ENCODE measurements at places on chromosomes 4 and X.

DNA sequence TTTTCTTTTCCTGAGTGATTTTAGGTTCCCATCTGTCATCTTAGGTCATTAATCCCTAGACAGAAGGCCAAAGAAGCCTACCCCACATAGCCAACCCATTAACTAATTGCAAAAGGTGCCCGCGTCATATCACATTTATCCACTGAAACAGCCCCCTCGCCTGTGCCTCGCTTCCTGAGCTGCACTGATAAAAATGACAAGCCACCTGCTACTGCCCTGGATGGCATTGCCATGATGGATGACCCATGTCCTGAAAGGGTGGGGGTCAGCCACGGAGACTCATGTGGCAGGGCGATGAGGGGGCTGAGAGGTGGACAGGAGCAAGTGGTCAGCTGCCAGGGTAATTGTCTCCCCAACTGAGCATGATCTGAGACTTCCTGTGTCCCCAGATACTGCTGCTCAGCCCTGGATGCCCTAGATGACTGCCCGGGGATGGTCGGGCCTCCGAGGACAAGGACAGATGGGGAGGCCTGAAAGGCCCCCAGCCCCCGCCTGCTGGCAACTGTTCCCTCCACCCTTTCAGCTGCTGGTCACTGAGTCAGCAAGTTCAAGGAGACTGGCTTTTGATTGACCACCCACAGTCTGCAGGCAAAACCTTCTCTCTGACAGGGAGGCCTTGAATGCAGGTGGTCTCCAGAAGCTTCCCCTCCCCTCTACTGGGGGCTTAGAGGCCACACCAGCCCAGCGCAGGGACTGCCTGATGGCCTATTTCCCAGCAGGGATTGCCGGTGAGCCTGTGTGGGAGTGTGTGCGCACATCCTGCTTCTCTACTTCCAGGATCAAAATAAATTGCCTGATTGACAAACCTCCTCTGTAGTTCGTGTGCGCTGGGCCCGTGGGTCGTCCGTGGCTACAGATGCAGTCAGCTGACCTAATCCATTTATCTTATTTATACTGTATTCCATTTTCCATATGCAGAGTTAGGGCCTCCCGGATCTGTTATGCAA, 496.3 kb downstream of the BCOR start:
- no peak for DNase-seq

- no peak for DNase-seq
These were observed 25.6 kb downstream of the SPACA5B start for GRCh38 chrX:48156014-48156413.

DNA sequence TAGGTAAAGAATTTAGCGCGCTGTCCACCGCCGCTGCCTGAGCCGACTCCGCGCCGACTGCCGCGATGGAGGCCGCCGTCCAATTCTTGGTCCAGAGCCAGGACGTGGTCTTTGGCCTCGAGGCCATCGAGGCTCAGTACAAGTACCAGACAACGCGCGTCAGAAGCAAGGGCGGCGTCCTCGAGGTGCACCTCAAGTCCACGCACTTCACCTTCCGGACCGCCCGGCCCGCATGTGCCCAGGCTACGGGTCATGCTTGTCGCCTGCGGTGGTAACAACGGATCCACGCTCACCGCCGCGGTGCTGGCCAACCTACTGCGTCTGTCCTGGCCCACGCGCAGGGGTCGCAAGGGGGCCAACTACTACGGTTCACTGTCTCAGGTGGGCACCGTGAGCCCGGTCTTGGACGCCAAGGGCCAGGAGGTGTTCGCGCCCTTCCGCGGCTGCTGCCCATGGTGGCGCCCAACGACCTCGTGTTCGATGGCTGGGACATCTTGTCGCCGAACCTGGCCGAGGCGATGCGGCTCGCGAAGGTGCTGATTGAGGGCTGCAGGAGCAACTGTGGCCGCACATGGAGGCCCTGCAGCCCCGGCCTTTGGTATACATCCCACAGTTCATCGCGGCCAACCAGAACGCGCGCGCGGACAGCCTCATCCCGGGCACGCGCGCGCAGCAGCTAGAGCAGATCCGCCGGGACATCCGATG, 128.0 kb downstream of the ANAPC4 start:
- no peak for DNase-seq

- DNase-seq = no peak
These were observed 255.7 kb upstream of the AR start for GRCh38 chrX:67288156-67288555.

GRCh38 chrX:30513284-30513683, 64.3 kb downstream of the TASL start:
- DNase-seq = no peak

- no peak for DNase-seq
These were observed 86.1 kb upstream of the NPY2R start for GRCh38 chr4:155122382-155122781.

DNA sequence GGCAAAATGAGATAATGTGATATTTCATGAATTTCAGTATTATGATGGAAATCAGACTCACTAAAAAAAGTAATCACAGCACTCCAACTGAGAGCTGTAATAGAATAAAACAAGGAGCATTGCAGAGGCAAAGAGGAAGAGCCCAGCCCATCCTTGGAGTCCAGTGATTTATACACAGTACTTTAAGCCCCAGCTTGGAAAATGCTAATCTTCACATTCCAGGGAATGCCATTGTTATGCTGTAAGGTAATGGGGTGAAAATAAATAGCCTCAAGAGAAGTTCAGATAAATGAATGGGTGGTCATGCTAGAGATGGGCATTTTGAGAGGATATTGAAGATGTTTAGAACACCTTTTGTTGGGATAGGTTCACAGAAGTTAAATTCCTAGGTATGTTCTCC, 190.3 kb upstream of the TAPT1 start:
- DNase-seq = no peak

- DNase-seq = no peak
These were observed 132.8 kb downstream of the ARHGEF9 start for GRCh38 chrX:63652086-63652765.

DNA sequence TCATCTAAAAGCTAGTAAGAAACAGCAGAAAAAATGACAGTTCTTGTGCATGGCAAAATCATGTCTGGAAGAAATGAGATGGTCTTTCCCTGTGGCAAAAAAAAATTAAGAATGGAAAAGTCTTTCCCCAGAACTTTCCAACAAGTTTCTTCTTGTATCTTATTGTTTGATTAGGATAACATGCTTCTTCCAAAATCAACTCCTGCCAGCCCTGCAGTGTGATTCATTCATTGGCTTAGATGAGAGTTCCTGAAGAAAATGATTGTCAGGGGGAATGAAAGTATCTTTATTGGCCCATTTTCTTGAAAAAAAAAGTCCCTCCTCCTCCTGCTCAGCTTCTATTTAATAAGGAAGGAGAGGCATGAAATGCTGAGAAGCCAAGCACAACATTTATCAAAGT, 407.7 kb downstream of the ARAP2 start:
- DNase-seq = no peak

GRCh38 chr4:185711726-185712125, 100.3 kb downstream of the SORBS2 start:
- no peak for DNase-seq

DNA sequence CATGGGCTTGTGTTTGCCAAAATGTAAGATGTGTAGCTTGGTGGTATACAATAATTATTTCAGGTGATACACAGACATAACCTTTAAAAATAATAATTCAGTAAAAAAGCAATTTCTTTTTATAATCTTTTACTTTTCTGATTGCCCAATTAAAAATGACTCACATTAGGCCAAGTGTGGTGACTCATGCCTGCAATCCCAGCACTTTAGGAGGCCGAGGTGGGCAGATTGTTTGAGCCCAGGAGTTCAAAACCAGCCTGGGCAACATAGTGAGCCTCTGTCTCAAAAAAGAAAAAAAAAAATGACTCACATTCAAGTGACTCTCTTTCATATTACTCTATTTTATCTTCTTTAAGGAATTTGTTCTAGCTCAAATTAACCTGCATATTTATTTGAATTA, 449.4 kb upstream of the HTR2C start:
- no peak for DNase-seq

DNA sequence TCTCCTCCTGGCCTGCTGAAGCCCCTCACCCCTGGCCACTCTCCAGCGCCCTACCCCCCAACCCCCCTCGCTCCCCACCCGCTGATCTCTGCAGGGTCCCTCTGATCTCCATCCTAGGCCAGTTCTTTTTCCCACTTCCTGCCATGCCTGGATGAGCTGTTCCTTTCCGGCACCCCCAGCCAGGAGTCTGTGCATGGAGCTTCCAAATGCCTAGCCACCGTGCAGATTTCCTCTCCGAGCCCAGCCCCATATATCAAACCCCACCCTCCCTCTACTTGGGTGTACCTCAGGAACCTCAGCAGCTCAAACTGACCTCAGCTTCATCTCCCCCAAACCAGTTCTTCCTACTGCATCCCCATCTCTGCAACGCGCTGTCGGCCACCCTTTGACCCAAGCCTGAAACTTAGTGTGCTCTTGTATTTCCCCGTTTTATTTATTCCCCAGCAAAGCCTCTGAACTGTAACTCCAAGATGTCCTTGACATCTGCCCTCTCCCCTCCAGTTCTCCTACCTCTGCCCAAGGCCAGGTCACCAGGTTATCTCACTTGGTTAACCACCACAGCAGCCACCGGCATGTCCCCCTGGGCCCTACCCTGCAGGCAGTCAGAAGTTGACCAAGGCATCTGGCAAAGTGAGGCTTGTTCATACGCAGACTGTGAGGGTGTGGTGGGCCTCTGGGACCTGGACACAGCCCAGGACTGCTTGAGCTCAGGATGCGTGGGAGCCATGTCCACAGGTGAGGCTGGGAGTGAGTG, 194.9 kb upstream of the PSAPL1 start:
- DNase-seq = no peak

GRCh38 chr4:45741897-45742296, 382.0 kb downstream of the GABRG1 start:
- DNase-seq = no peak

DNA sequence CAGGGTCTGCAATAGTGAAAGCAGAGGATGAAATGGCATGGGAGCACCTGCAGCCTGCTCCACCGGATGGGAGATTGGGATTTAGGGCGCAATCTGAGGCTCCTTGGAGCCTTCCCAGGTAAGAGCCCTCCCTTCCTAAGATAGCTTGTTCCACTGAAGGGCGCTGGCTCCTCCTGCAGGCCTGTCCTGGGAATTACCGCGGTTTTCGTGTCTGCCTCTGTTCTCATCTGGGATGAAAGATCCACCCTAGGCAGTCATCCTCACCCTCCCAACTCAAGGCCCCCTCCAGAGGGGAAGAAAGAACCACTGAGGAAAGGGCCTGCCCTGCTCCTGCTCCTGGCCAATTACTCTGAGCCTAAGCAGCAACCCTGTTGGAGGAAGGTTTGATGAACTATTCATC, 547.5 kb downstream of the SMARCA1 start:
- peak; percentile 17 for DNase-seq

GRCh38 chr4:56307423-56307822, 79.9 kb downstream of the AASDH start:
- no peak for DNase-seq

GRCh38 chr4:124947622-124948265, 235.2 kb upstream of the ANKRD50 start:
- DNase-seq = no peak

DNA sequence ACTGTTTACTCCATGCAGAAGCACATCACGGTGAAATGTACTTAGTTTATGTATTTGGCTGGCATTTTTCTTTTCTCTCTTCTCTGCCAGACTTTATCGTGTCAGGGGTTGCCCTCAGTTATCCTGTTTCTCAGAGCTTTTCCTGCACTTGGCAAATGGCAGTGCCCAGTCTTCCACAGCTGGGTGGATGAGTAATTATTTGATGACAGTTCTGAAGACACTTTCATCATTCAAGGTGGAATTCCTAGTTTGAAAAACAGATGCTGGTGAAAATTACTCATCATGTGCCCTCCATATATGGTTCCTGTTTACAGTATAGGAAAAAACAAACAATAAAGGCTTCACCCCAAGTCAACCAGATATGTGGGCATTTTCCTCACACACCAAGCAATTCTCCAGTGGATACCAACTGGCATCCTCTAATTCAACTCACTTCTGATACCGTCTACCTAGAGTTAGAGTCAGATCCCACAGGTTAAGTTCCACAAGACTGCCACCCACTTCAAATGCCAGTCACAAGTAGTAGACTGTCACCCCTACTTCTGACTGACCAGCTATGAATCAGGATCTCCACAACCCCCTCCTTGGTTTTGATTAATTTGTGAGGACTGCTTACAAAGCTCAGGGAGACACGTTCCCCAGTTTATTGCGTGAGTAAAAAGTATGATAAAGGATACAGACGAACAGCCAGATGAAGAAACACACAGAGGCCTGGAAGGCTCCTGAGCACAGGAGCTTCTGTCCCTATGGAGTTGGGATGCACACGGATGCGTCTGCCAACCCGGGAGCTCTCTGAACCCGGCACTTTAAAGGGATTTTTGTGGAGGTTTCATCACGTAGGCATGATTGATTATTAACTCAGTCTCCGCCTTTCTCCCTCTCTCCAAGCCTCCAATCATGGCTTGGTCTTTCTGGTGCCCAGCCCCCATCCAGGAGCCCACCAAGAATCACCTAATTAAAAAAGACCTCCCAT, 72.9 kb downstream of the CLDN34 start:
- DNase-seq = no peak

DNA sequence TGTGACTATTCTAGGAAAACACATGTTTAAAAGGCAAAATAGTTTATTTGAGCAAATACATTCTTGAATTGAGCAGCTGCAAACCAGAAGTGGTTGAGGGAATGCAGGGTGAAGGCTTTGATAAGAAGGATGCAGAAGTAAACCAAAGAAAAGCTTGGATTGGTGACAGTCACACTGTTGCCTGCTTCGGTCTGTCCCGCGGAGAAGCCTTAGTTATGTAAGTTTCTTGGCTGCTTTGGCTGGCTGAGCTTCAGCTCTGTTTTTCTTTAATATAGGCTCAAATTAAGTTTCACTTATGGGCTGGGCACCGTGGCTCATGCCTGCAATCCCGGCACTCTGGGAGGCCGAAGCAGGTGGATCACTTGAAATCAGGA, 67.6 kb downstream of the FAM53A start:
- no peak for DNase-seq

DNA sequence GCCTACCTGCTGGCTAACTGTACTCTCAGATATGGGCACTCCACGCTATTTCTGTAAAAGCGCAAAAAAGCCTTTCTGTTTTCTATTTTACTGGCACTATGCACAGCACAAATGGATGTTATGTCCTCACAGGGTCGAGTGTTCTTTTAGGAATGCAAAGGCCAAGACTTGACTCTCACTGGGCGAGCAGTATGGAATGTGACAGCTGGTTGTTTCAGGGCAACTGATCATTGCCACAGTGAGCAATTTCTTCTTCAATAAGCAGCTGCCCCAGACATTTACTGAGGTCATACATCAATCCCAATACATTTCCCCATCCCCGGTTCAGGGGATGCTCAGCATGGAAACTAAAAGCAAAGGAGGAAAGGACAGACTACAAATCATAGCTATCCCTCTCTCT, 58.2 kb downstream of the PDE5A start:
- no peak for DNase-seq

GRCh38 chrX:123425471-123425870, 241.4 kb downstream of the GRIA3 start:
- DNase-seq = no peak
